ENCODE measurements at places on chromosomes 11 and 22.

DNA sequence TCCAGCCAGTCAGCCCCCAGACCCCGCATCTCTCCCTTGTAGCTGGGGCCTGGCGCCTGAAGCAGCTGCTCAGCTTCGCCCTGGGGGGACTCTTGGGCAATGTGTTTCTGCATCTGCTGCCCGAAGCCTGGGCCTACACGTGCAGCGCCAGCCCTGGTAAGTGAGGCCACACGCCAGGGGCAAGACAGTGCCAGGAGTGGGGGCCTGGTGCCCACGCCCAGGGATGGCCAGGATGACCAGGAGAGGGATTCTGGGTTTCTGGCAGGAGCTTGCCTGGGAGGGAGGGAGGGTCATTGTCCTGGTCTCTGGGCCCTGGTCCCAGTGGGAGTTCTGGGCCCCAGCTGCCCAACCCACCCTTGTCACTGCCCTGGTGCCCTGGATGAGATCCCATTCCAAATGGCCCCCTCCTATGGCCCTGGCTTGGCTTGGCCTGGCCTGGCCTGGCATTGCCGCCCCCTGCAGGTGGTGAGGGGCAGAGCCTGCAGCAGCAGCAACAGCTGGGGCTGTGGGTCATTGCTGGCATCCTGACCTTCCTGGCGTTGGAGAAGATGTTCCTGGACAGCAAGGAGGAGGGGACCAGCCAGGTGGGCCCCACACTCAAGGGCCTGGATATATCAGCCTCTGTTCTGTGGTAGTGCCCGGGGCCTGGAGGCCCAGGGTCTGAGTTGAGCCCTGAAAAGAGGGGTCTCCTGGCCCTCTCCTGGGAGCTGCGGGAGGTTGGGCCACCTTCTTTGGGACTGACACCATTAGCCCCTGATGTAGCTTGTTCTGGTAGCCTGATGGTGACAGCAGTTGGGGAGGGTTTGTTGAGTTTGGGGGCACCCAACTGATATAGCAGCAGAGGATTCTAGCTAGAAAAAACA is 3.7 kb downstream of the SLC39A13 start:
- DNase-seq, result no peak

- DNase-seq, result no peak
These were observed 231.4 kb downstream of the LARGE1 start for GRCh38 chr22:33688903-33689302.

- DNase-seq, result no peak
These were observed 67.5 kb downstream of the PACSIN2 start for GRCh38 chr22:42947211-42947990.

DNA sequence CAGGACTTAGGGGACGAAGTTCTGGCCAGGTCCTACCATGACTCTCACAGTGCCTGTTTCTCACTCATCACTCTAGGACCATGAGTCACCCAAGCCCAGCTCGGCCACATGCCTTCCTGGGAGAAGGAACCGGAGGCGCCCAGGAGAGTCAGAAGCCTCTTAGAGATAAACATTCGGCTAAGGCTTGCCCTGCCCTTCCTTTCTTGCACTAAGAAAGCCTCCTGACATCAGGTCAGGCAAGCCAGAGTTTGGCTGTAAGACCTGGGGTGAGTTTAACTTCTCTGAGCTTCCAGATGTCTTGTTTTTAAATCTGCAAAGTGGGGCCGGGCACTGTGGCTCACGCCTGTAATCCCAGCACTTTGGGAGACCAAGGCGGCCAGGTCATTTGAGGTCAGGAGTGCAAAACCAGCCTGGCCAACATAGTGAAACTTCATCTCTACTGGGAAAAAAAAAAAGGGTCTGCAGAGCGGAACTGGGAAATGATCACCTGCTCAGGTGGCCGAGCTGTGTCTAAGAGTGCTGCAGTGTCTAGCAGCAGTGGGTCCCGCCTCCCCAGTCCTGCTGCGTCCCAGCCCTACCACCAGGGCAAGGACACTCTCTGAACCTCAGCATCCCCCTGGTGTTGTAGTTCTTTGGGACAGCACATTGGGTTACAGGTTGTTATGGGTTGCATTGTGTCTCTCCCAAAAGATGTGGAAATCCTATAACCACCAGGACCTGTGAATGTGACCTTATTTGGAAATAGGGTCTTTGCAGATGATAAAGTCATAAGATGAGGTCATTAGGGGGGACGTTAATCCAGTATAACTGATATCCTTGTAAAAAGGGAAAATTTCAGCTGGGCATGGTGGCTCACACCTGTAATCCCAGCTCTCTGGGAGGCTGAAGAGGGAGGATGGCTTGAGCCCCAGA is 1.8 kb upstream of the CARS1 start:
- no peak for DNase-seq

GRCh38 chr11:84236436-84236835 is 950.3 kb upstream of the CCDC90B start:
- no peak for DNase-seq

Measured in NCI-H1436 treated with DMSO at 0.1 percent for 48 hours (cell line).